Activated T-helper 9 cell treated with anti-CD3 and anti-CD28 coated beads, Interleukin-2, amount 50 U/mL, for 16 hours (primary cell): ENCODE measurements at places on chromosomes 11 and 22.

DNA sequence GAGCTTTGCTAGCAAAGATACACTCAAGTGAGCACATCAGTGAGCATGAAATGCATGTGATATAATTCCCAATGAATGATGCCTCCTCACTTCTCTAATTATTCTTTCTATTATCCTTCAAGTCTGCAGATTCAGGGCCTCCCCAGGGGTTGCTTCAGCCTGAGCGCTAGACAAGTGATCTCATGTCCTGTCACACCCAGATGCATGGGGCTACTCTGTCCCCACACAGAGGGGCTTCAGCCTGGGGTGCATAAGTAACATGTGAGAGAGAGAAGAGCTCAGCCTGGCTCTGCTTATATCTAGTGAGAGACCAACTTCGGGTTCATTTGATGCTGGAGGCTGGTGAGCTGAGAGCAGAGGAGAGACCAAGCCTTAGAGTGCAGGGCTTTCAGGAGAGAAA, 85.2 kb downstream of the VPREB1 start:
- no peak for DNase-seq

- no peak for DNase-seq
Measured at GRCh38 chr11:59617876-59618275, 2.3 kb upstream of the OSBP start.

DNA sequence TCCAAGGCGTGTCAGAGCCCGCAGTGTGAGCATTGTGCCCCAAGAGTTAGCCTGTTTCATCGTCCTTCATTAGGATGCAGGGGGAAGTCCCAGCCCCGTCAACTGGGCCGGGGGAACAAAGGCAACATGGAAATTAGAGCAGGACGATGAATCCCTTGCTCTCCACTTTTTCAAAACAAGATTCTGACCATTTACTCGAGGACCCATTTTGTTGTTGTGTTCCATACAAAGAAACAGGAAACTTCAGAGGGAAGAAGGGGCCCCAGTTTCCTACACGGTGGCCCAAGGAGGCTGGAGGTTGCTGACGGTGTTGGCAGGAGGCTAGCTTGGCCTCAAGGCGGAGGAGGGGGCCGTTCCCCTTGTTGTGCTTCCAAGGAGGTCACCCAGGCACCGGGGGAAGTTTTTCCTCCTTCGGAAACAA, 44.0 kb upstream of the SLC1A2 start:
- DNase-seq, result no peak

- no peak for DNase-seq
Measured at GRCh38 chr22:49602481-49602880, 225.2 kb downstream of the BRD1 start.

DNA sequence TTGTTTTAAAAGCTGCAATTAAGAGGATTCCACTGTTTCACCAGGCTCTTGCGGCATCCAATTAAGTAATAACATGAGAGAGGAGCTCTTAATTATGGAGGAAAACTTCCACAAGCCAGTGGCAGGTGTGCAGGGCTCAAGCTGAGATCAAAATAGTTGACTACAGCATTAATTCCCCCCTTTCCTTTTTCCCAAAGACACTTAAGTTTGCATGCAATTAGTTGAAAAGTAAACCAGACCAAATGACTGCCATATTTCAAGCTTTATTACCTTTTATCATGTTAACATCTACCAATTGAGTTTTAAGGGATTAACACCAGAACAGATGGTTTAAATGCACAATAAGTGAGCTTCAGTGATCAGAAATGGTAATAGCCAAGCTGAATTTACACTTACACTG, 32.1 kb downstream of the FAM168A start:
- DNase-seq, result no peak

- DNase-seq, result no peak
Measured at GRCh38 chr22:41366323-41367029, 15.3 kb upstream of the TEF start.

DNA sequence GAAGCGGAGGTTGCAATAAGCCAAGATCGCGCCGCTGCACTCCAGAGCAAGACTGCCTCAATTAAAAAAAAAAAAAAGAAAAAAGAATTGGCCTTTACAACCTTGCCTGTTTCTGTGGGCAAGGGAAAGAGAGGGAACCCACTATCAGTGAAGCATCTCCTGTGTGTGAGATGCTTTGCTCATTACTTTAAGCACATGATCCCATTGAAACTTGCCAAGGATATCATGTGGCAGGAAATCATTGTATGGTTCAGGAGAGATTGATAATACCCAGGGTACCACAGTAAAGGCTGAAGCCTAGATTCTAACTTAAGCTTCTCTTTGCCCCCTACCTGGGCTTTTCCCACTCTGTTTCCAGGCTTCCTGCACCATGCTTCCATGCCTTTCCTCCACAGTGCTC, 3.6 kb downstream of the LDLRAD3 start:
- no peak for DNase-seq

- no peak for DNase-seq
Measured at GRCh38 chr11:1301220-1302000, 8.0 kb downstream of the TOLLIP start.

GRCh38 chr11:1234771-1235305, 12.0 kb downstream of the MUC5B start:
- no peak for DNase-seq

DNA sequence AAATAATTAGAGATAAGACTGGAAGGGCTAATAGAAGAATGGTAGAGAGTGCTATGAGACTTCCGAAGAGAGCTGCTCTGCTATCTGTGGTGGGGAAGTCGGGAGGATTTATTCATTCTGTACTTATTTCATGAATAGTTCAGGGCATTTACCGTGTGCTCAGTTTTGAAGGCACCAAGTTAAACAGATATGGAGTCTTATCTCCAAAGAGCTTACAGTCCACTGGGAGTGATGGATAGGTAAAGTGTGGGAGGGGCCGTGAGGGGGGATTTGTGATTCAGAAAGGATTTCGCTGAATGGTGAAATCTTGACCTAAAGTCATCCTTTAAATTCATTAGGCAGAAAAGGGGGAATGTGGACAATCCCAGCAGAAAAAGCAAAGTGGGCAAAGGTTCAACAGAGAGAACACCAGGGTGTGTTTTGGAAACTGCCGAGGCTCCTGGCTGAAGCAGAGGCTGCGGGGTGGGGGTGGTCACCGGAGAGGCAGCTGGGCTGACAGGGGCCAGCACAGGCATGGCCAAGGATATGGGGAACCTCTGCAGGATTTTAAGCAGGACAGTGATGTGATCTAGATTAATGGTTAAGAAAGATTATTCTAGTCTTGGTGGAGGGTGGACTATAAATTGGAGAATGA, 91.2 kb downstream of the UBASH3B start:
- DNase-seq, result no peak

GRCh38 chr11:83061883-83062282, 9.8 kb downstream of the RAB30 start:
- no peak for DNase-seq

- DNase-seq, result no peak
Measured at GRCh38 chr11:2452321-2453012, 7.7 kb downstream of the KCNQ1 start.

DNA sequence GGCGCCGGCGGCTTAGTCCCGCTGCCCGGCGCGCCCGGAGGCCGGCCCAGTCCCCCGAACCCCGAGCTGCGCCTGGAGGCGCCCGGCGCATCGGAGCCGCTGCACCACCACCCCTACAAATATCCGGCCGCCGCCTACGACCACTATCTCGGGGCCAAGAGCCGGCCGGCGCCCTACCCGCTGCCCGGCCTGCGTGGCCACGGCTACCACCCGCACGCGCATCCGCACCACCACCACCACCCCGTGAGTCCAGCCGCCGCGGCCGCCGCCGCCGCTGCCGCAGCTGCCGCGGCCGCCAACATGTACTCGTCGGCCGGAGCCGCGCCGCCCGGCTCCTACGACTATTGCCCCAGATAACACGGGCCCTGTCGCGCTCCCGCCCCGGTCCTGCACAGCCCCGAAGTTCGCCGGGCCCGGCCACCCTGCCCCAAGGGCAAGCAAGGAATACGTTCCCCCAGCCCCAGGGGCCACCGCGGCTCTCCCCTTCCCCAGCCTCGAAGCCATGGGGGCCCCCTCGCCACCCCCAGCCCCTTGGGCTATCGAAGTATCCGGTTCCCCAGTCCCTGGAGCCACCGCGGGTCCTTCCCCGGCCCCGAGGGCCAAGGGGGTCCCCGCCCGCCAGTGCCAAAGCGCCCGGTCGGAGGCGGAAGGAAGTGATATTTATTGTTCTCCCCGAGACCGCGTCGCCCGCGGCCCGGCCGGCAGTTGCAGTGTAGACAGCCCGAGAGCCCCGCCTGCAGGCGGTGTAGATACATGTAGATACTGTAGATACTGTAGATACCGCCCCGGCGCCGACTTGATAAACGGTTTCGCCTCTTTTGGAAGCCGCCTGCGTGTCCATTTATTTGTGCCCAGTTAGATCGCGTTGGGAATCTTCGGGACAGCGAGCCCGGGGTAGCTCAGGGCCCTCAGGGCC, 6.2 kb downstream of the TBX1 start:
- DNase-seq, result no peak

- DNase-seq, result peak; percentile 6
Measured at GRCh38 chr22:24554313-24555164, at the start of gene GUCD1. Gene GUCD1 (minus strand): TSS chr22:24555138. CDS start chr22:24554991, 147 bp downstream.

DNA sequence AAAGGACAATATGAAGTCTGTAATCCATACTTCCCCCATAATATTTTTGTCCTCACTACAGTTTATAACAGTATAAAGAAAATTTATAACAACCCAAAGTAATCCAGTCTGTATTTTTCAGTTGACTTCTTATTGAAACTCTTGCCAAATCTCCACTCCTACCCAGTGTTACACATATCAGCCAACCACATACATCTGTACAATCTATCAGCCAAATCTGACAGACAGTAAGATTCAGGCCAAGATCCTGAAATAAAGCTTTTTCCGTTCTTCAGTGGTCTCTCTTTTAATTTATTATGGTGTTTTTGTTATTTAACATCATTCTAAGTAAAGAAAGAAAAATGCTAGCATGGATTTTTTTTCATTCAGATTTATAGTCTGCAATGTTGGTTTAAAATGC, 2370.9 kb upstream of the RAG2 start:
- DNase-seq, result no peak

DNA sequence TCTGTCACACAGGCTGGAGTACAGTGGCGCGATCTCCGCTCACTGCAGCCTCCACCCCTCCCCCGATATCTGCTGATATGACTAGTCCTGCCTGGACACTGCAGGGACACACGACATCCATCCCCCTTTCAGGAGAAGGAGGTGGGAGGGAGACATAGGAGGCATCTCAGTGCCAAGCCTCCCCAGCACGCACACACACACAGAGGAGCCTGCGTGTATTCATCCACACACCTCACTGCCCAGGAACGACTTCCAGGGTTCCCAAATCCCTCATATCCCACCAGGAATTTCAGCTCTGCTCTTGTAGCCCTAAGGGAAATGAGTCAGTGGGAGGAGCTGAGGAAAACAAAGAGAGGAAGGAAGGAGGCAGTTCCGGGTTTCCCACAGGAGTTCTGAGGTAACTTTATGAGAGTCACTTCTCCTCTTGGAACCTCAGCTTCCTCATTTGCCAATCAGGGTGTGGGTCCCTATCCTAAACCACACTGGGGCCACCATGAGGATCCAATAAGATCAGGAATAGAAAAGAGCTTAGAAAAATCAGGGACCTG, 37.2 kb upstream of the ACER3 start:
- no peak for DNase-seq
